Umbilical cord (tissue), 2 donors: ENCODE measurements at places on chromosomes 2 and 18. TPM values are rescaled to one million over a fixed set of nuclear protein-coding genes. Genes with fewer than 3 reads are reported as not detected.

GRCh38 chr2:27162151-27163121 lies 13.6 kb downstream of the TCF23 start:
- no peak for DNase-seq

DNA sequence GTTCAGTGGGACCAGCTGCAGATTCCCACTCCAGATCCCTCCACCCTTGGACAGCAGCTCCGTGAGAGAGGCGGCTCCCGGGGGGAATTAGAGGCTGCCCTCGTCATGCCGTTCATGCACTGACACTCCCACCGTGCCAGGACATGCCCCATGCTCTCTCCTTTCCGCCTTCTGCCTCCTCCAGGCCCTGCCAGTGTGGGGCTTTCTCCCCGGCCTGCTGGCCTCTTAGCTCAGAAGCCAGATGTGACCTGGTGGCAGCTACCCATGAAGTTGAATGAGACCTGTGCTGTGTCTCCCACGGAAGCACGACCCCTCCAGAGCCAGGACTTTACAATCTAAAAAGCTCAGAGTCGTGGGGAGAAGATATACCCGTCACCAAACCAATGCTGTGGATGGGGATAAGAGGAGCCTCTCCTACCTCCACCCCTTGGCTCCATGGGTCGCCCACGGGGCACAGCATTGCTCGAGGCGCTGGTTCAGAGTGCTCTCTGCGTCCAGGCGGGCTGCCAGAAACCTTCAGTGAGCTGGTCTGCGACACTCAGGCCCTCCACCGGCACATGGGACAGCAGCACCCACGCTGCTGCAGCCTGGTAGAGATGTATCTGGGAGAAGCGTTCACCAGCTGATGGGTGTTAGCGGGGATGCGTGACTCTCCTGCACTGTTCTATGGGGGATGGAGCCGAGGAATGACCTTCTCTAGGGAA lies 111.0 kb upstream of the GPC1 start:
- no peak for DNase-seq

GRCh38 chr2:110819711-110820110 lies 87.3 kb downstream of the ACOXL start:
- no peak for DNase-seq

GRCh38 chr18:46660957-46661749 lies 4.1 kb upstream of the LOXHD1 start:
- peak; percentile 48 for DNase-seq

- DNase-seq = peak; percentile 75
These were observed 130.4 kb downstream of the SPTBN1 start for GRCh38 chr2:54586494-54586893.

- DNase-seq = no peak
These were observed 84.3 kb upstream of the MAP4K4 start for GRCh38 chr2:101613056-101613704.

DNA sequence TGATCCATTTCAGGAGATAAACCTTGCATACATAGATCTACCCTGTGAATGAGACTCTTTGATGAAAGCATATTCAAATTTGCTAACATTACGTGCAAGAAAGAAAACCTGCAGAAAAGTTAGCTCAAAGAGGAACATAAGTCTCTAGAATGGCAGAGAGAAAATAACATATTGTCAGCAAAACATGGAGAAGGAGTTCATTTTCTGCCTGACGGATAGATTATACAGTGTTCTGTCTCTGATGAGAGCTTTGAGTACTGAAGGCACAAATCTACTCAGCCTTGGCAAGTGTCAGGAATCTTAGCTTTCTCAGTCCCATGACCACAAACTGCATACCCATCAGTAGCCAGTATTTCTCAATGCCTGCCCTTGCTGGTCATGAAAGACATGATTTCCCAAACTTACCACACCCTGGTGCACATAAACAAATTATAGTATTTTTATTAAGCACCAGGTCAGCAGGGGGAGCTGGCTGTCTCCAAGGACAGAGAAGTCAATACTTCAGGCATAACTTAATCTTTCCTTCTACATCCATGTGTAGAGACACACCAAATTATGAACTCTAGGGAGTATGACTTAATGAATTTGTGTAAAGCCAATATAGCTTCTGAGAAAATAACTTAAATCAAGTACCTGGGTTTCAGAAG lies 401.2 kb upstream of the SOX11 start:
- DNase-seq = peak; percentile 6

- DNase-seq = no peak
These were observed 361.9 kb downstream of the TXNL1 start for GRCh38 chr18:56276466-56276865.

DNA sequence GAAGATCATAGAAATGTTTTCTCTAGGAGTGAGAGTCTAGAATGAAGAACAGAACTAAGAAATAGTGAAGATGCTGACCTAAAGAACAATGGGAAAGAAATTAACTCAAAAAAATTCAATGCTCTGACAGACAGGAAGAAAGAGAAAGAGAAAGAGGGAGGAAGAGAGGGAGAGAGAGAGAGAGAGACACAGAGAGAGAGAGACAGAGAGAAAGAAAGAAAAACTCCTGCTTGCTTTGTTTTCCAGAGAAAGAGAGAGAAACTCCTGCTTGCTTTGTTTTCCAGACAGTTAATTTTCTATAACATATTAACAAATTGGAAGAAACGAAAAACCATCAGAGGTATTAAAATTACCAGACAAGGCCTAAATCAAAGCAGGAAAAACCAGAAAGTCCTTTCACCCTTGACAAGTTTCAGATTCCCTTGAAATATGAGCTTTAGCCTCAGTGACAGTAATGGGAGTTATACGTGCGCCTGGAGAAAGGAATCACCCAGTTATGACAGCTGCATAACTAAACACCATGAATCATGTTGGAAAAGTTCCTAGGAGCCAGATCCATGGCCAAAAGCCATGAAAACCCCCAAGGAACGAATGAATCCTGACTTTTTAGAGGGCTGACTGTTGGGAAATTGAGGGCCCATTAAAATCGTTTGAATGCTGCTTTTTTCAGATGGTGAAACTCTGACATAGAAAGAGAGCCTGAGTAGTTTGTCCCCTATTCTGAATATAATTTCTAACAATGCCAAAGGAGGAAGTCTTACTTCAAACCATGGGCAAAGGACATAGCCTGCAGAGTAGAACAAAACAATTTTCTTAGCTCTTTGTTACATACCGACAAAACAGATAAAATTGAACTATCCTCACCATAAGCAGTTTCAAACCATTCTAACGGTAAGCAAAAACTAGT lies 228.6 kb upstream of the CHST9 start:
- peak; percentile 83 for DNase-seq

DNA sequence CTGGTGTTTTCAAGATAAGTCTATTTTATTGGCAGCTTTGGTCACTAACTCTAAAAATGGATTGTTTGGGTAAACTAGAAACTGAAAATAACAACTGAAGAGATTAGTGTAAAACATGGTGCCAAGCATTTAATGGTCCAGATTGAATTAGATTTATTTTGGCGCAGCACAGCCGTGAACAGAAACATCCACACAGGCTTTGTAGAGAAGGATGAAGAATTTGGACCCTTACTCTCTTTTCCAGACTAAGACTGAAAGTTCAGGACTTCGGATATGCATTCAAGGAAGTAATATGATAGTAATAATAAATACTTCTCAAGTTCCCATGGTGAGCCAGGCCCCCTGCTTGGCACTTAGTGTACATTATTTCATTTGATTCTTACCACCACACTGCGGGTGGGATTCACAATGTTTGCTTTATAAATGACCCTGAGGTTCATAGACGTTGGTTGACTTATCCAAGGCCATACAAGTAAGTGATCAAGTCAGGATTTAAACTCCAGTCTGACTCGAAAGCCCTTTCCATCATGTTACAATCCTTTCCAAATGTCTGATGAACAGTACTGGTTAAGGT lies 54.2 kb upstream of the ITGB6 start:
- DNase-seq = no peak

DNA sequence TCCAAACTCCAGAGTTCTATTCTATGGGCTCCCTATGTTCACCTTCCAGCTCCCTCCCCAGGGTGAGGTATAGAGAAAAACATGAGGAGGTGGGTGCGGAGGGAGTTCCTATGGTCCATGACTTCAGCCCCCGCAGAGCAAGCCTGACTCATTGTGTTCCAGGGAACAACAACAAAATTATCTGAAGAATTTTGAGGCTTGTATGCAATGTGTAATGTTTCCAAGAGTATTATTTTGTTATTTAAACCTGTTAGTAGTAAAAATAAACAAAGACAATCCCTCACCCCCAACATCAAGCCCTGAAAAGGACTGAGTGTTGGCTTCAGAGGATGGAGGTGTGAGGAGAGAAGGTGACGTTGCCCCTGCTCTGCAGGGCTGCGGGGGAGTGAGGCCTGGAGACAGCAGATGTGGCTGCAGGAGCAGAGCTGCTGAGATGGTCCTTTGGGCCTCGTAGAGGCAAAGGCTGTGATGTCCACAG lies 29.0 kb downstream of the LAMA3 start:
- DNase-seq = no peak

DNA sequence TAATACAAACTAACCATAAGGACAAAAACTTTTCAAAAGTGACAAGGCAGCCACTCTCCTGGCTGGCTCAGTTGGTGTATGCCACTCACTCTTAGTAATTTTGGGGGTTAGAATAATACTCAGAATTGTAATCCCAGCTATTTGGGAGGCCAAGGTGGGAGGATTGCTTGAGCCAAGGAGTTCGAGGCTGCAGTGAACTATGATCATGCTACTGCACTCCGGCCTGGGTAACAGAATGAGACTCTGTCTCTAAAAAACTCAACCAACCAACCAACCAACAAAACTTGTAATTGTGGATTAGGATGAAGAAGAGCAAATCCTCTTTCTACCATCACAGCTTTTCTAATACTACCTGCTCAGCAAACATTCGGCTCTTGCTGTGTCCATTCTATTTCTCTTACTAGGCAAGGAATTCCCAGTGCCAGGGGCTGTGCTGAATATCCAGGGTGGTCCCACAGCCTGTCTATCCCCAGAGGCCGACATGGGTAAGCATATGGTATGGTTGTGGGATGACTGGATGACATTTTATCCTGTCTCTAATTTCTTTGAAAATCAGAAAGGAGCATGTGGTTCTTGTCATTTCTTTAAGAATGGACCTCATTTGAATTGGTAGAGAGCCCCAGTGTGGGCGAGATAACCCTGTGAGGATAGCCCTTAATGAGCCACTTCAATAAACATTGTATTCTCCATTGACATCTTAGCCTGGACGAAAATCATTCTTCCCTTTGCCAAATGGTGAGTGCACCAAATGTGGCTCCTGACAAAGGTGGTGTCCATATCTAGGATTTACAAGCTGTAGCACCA lies 220.1 kb downstream of the MYCN start:
- DNase-seq = no peak

The PID1 gene
- 29.1 TPM for total RNA-seq

The AQP12B gene
- total RNA-seq = 0.96 TPM

The MAPK4 gene
- 7.9 TPM for total RNA-seq

The DTNB gene
- 55.4 TPM for total RNA-seq

The PSMG2 gene
- total RNA-seq = 60.9 TPM

The ABCG8 gene
- total RNA-seq = 0.96 TPM

The ZNF396 gene
- 13.2 TPM for total RNA-seq

The EHBP1 gene
- total RNA-seq = 80.9 TPM

The INHBB gene
- 6.3 TPM for total RNA-seq

The CFAP53 gene
- 0.96 TPM for total RNA-seq

The TOGARAM2 gene
- total RNA-seq = 1.4 TPM

The TRIP12 gene
- 206 TPM for total RNA-seq
